Activated naive CD4-positive, alpha-beta T cell treated with anti-CD3 and anti-CD28 coated beads for 36 hours (primary cell): ENCODE measurements at places on chromosomes 2 and 18. TPM values are rescaled to one million over a fixed set of nuclear protein-coding genes. Genes with fewer than 3 reads are reported as not detected.
A peak's percentile ranks its signal among the peaks of the same experiment; 100 is the strongest.

GRCh38 chr2:10905006-10905861 is 6.5 kb upstream of the KCNF1 start:
- H3K27ac ChIP-seq, result no peak overlapping the region
- no peaks in the 10 kb centered on the region for H3K4me1 ChIP-seq
- no peak overlapping the region for H3K4me3 ChIP-seq
- H3K27me3 ChIP-seq, result peaks cover 2% of the 10 kb centered on the region
- H3K36me3 ChIP-seq, result no peaks in the 10 kb centered on the region
- no peak for DNase-seq

DNA sequence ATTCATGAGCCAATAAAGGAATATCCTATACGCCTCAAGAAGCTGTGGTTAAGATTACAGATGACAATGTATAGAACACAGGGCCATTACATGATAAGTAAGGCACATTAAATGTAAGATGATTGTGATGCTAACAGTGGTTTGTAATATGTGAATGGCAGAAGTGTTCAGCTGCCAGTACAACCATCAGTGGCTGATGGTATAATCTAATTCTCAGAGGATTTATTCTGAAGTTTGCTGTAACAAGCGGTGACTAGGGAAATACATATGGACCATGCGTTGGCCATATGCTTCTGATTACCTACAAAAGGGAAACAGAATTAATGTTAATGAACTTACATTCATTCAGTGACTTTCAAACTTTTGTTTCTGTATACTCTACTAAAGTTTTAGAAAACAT is 750.8 kb upstream of the KLHL29 start:
- H3K4me1 ChIP-seq, result no peaks in the 10 kb centered on the region
- no peaks in the 10 kb centered on the region for H3K36me3 ChIP-seq
- no peaks in the 10 kb centered on the region for H3K27me3 ChIP-seq
- no peak for DNase-seq
- no peak overlapping the region for H3K27ac ChIP-seq

The PECR gene
- 20.9 TPM for total RNA-seq

GRCh38 chr2:215917953-215918620 is 95.3 kb downstream of the MREG start:
- H3K4me1 ChIP-seq, result no peaks in the 10 kb centered on the region
- DNase-seq, result no peak
- H3K27me3 ChIP-seq, result no peaks in the 10 kb centered on the region
- H3K36me3 ChIP-seq, result no peaks in the 10 kb centered on the region
- H3K4me3 ChIP-seq, result no peak overlapping the region

DNA sequence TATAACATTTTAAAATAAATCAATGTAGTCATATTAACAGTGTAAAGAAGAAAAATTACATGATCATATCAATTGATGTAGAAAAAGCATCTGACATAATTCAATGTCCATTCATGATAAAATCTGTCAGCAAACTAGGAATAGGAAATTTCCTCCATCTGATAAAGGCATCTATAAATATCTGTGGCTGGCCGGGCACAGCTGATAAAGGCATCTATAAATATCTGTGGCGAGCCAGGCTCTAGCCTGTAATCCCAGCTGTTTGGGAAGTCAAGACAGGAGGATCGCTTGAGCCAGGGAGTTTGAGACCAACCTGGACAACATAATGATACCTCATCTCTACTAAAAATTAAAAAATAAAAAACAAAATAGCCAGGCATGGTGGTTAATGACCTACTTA is 18.1 kb upstream of the RANBP2 start:
- no peak overlapping the region for H3K27ac ChIP-seq
- no peak for DNase-seq
- H3K4me1 ChIP-seq, result no peaks in the 10 kb centered on the region
- no peaks in the 10 kb centered on the region for H3K36me3 ChIP-seq
- no peak overlapping the region for H3K4me3 ChIP-seq

- no peaks in the 10 kb centered on the region for H3K4me1 ChIP-seq
- no peak overlapping the region for H3K27ac ChIP-seq
- H3K27me3 ChIP-seq, result no peaks in the 10 kb centered on the region
- no peak overlapping the region for H3K4me3 ChIP-seq
- no peaks in the 10 kb centered on the region for H3K36me3 ChIP-seq
- no peak for DNase-seq
Observed at GRCh38 chr18:68428661-68429060, 286.2 kb downstream of the TMX3 start.

The GBX2 gene
- total RNA-seq, result not detected

- H3K4me3 ChIP-seq, result no peak overlapping the region
- H3K36me3 ChIP-seq, result no peaks in the 10 kb centered on the region
- H3K27me3 ChIP-seq, result no peaks in the 10 kb centered on the region
- H3K4me1 ChIP-seq, result peaks cover 18% of the 10 kb centered on the region
Observed at GRCh38 chr2:216856406-216857065, 3.3 kb downstream of the TNP1 start.

DNA sequence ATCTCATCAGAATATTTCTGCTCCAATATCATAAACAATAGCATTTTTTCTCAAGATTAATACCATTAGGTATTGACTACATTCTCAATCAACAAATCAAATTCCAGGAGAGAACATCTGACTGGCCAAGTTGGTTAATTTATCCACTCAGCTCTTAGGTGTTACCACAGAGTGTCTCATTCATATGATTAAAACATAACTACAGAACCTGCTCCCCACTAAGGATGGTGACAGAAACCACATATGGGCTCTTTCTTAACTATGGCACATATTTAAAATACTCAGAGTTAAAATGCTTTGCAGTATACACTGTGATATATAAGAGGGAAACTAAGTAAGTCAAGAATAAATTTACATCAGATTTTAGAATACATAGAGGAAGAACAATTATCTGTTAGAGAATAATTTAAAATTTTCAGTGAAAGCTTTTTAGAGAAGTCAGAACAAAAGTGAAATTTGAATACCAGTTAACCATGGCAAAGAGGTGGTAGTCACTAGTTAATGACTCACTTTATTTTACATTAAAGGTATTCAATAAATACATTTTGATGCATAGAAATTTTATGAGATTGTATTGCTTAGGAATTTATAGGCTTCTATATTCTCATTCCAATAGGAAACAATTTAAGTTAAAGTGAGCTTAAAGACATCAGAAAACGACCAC is 1120.8 kb upstream of the TMEFF2 start:
- no peaks in the 10 kb centered on the region for H3K4me1 ChIP-seq
- no peaks in the 10 kb centered on the region for H3K27me3 ChIP-seq
- H3K36me3 ChIP-seq, result no peaks in the 10 kb centered on the region
- H3K27ac ChIP-seq, result no peak overlapping the region
- DNase-seq, result no peak

- no peaks in the 10 kb centered on the region for H3K36me3 ChIP-seq
- peaks cover 9% of the 10 kb centered on the region for H3K4me1 ChIP-seq
- peak; percentile 62 for DNase-seq
- no peak overlapping the region for H3K4me3 ChIP-seq
Observed at GRCh38 chr2:239944694-239945551, 80.2 kb downstream of the NDUFA10 start.
